ENCODE measurements at places on chromosomes 2 and 18.

DNA sequence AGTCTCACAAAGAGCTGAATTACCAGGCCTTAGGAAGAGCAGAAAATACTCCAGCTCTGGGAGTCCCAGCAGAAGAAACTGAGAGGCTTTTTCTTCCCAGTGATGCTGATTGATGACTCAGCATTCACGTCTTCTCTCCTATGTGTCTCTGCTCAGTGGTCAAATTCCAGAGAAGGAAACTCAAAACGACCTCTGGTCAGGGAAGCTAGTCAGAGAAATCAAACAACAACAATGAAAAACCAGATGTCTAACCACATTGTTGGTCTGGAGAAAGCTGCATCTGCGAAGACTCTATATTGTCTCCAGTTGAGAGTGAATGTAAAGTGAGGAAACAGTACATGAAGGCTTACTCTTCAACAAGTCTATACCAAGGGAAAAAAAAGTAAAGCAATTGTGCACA, 28.6 kb upstream of the CERS6 start:
- DNase-seq, result no peak

GRCh38 chr18:44729631-44730101, 49.0 kb downstream of the SETBP1 start:
- DNase-seq, result no peak

- DNase-seq, result no peak
These were observed 210.9 kb upstream of the PKDCC start for GRCh38 chr2:41836948-41837347.

DNA sequence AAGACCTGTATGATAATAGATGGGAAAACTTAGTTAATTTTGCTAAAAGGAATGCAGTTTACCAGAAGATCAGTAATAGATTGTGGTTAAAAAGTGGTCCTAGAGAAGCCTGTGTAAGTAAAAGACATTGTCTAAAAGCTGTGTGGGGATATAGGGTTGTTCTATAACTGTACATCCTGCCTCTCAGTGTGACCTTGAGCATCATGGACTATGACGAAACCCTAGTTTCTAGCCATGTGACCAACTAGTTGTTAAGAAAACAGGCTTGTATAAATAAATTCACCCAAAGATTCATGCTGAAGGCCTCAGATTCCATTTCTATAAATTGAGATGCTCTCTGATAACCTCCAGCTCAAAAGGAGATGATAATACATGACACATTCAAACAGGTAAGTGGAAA, 160.7 kb downstream of the IKZF2 start:
- no peak for DNase-seq

- no peak for DNase-seq
These were observed 103.8 kb downstream of the SNTG2 start for GRCh38 chr2:1054399-1054798.

DNA sequence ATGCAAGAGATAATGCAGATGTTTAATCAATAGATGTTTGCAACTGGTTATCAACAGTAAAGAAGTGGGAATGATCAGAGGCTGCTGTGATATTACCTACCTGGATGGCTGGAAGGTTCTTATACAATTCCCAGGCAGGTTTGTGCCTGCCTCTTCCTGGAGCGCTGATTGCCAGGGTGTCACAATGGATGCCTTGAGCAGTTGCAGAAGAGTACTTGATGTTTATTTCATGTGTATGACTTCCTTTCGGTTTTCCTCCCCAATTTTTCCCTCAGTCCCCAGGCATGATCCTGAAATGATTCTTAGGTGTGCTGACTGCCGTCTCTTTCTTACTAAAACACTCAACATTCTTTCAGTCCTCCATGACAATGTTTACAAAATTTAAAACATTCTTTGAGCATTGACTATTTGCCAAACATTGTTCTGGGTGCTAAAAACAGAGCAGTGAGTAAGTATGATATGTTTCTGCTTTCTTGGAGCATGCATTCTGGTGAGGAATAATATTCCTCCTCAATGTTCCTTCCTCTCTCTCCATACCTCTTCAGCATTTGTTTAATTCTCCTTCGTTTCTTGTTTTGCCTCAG, 416.6 kb upstream of the TRIB2 start:
- DNase-seq, result no peak

GRCh38 chr2:239324456-239324855, 76.4 kb downstream of the HDAC4 start:
- no peak for DNase-seq

GRCh38 chr18:61308795-61309393, 24.3 kb upstream of the CDH20 start:
- DNase-seq, result no peak

GRCh38 chr2:119483395-119483753, 40.9 kb downstream of the SCTR start:
- DNase-seq, result no peak

DNA sequence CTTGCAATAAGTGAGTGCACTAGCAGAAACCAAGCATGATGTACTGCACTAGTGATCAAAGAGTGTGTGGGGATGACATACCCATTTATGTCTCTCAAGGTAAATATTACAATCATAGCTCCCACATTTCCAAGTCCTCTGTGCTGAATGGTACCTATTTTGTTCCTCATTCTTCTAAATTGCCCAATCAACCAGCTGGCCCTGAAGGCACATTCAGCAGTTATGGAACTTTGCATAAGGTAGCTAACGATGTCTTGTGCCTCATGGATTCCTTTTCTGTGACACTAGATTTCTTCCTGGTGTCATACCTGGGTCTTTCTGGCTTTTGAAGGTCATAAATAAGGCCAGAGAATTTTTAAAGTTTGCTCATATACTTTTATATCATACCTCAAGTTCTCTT, 963.0 kb downstream of the SLC4A3 start:
- DNase-seq, result no peak

- no peak for DNase-seq
These were observed 119.3 kb upstream of the MSH2 start for GRCh38 chr2:47283659-47284058.

- DNase-seq, result no peak
These were observed 691 bp upstream of the THSD7B start for GRCh38 chr2:136764452-136765255.

- DNase-seq, result no peak
These were observed 836.9 kb upstream of the FANCL start for GRCh38 chr2:59077981-59078531.

DNA sequence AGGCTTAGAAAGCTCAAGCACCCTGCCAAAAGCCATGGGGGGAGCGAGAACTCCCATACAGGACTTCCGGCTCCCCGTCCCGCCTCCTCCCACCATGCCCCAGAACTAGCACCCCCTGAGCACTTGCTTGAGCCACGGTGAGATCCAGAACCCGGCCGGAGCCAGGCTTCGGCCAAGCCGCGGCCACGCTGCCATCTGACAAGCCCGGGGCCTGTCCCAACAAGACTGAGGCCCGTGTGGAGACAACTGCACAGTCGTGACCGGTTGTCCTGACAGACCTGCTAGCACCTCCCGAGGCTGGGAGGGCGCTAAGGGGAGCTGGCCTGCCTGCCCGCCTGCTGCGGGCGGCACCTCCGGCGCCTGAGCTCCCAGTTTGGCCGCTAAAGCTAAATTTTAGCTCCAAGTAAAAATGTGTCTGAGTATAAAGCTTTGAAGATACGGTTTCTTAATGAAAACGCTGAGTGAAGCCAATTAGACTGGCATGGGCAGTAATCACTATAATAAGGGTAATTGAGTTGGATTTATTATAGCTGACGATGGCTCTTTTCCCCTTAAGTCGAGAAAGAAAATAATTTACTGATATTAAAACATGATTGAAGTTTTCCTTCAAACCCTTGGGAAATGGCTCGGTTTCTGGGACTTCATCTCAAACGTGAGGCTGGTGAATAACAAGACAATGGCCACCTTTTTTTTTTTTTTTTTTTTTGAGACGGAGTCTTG, 78.3 kb upstream of the ODC1 start:
- no peak for DNase-seq

- DNase-seq, result no peak
These were observed at the start of gene BARD1 for GRCh38 chr2:214808981-214809750. BARD1 (minus strand) TSS chr2:214809683; CDS start chr2:214809569, 114 bp downstream.

- no peak for DNase-seq
These were observed 100.6 kb downstream of the LAMA1 start for GRCh38 chr18:7017013-7017412.

DNA sequence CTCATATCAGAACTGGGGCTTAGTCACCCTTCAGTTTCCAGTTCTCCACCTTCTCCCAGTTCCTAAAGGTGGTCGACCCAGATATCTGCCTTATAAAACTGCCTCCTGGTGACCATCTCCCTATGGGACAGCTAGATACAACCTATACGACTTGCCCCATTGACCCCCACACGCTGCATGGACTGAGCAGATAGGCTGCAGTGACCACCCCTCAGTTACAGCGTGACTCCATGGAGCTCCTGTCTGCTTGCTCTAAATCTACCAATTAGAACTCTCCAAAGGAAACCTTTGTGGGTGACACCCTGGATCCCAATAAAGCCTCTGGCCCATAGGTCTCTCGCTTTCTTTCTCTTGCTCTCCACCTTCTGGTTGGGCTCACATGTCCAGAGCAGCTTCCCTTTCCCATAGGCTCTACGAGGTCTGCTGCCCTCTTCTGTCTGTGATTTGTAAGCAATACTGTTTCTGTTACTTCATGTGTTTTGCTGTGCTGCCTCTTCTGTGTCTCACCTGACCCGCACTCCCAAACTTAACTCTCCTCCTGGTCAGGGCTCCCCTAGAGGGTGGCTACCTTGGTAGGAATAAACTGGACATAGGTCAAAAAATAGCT, 971.3 kb upstream of the FAM98A start:
- DNase-seq, result no peak

DNA sequence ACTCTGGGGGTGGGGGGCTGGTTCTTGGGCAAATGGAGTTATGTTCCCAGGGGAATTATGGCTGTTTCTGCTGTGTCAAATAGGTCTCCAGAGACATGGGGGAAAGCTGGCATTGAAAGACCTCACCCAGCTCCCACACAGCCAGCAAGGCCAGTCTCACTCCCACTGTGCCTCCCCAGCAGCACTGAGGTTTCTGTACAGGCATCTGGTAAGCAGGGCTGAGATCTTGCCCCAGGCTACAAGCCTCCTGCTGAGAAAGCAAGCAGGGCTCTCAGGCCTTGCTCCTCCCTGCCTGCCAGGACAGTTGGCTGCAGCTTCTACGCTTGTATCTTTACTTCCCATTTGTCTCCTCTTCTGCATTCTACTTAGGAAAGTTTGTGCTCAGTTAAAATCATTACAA, 50.5 kb upstream of the FHOD3 start:
- DNase-seq, result no peak

- DNase-seq, result no peak
These were observed 2158.6 kb upstream of the PIK3C3 start for GRCh38 chr18:39796393-39796792.

GRCh38 chr18:58364876-58365528, 263.9 kb downstream of the ALPK2 start:
- DNase-seq, result no peak

- DNase-seq, result no peak
These were observed 104.7 kb downstream of the MYCN start for GRCh38 chr2:16044946-16045456.

DNA sequence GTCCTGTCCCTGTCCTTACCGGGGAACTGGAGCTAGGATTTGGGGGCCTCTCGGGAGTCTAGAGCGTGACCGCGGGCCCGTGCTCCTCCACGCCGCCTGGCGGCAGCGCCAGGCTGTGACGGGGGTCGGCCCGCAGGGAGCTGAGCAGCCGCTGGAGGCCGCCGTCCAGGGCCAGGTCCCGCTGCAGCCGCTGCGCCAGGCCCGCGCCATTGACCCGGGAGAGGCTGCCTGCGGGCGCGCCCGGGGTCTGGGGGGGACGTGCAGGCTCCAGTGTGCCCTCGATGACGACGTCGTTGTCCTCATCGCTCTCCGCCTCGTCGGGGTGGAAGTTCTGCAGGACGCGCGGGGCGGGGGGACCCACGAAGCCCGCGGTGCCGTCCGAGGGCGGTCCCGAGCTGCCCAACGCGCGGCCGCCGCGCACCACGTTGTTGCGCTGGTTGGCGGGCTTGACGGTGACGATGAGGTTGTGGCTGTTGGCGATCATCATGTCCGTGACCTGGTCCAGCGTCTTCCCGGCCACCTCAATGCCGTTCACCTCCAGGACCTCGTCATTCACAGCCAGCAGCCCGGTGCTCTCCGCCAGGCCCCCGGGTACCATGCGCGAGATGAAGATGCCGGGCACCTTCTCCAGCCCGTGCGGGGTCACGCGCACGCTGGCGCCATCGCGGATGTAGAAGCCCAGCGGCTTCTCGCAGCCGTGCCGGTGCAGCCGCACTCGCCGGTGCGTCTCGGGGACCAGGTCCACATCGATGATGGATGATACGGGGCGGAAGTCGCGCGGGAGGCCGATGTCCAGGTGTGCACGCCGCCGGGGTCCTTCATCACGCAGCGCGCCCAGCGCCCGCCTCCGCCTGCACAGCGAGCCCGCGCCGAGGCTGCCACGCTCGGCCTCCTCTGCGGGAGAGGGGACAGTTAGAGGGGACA, 50.9 kb downstream of the ADNP2 start:
- DNase-seq, result no peak

- no peak for DNase-seq
These were observed 71.5 kb downstream of the BABAM2 start for GRCh38 chr2:27962006-27962405.

- DNase-seq, result no peak
These were observed 75.2 kb upstream of the C2orf15 start for GRCh38 chr2:99066075-99066958.

- DNase-seq, result no peak
These were observed 238.2 kb upstream of the AGAP1 start for GRCh38 chr2:235255693-235256092.

GRCh38 chr2:112683550-112684414, 37.0 kb upstream of the NT5DC4 start:
- no peak for DNase-seq

- DNase-seq, result no peak
These were observed 37.9 kb downstream of the GALNT1 start for GRCh38 chr18:35619464-35619863.

GRCh38 chr2:157264099-157264498, 6.6 kb downstream of the GALNT5 start:
- DNase-seq, result no peak

DNA sequence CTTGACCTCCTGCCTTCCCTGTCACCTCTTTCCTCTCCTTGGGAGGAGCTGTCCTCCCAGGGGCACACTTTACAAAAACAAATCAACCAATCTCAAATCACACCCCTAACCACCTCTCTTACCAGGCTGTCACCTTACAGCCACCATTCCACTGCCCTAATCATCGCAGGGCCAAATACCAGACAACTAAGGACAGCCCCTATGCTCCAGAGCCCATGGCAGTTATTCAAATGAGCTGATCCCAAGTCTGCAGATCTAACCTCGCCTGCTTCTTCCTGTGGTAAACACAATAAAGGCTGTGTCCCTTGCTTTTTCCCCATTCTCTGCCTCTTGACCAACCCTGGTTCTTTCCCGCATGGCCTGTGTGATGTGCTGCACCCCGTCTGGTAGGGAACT, 154.2 kb upstream of the CNTNAP5 start:
- no peak for DNase-seq

GRCh38 chr2:82527124-82527523, 1932.0 kb downstream of the SUCLG1 start:
- DNase-seq, result no peak

GRCh38 chr18:11468120-11468519, 141.3 kb upstream of the SLC35G4 start:
- no peak for DNase-seq

DNA sequence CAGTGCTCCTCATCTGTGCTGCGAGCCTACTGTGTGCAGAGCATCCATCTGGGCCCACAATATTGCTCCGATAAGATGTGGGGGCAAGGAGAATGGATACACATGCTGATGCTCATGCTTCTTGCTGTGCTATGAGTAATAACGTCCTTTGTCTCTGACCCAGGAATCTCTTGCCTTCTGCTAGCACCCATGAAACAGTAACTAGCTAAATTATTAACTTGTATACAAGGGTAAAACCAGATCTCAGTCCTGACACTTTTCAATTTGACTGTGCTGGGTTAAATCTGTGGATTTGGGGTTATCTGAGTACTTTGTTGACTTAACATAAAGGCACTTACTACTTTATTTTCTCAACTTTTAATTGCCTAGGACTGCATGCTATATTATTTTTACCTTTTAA, 357.6 kb downstream of the SLC4A3 start:
- DNase-seq, result no peak
